Myocyte (in vitro differentiated cells): ENCODE measurements at places on chromosomes 1 and 21. TPM values are rescaled to one million over a fixed set of nuclear protein-coding genes. Genes with fewer than 3 reads are reported as not detected.
A peak's percentile ranks its signal among the peaks of the same experiment; 100 is the strongest.

AVPR1B gene
- total RNA-seq: not detected in 2 replicates

TRNAU1AP gene
- 16.8 and 23.0 TPM in 2 replicates for total RNA-seq

KRTAP20-4 gene
- not detected in 2 replicates for total RNA-seq

SLC45A3 gene
- total RNA-seq: 12.1 and 12.7 TPM in 2 replicates

RGSL1 gene
- total RNA-seq: not detected in 2 replicates

LCE3E gene
- total RNA-seq: not detected in 2 replicates

KHDRBS1 gene
- total RNA-seq: 44.3 and 45.2 TPM in 2 replicates

DNA sequence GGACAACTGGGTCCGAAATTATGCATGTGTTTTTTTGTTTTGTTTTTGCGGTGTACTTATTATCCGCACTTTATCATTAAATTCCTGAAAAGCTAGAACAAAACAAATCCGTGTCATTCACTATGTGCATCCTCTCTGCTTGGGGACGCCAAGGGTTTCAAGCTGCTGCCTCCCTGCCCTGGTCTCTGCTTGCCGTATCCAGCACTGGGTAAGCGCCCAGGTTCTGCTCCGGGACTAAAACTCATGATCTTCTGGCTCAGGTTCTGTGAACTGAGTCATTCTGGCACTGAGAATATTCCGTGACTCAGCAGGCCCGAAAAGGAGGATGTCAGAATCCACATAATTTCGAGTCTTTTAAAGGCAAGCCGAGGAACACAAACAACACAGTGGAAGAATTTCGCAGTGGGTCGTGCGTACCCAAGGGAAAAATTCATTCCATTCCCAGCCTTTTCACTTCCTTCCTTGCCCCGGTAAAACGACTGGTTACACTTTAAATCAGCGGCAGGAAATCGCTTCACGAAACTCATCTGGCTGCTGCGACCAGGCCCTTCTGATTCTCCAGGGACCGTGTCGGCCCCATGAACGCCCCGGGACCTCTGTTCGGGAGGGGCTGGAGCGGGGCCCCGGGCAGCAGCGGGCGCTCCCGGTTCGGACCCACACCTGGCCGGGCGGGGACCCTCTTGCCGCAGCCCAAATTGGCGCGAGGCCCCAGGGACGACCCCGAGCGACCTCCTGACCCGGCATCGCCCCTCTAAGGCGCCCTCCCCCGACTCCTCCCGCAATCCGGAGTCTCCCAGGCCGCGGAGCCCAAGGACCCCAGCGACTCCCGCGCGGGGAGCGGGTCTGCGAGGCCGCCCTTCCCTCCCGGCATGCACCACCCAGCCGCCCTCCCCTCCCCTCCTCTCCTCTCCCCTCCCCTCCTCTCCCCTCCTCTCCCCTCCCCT is 746 bp upstream of the LAMC1 start:
- DNase-seq: peak; percentile 96

DNA sequence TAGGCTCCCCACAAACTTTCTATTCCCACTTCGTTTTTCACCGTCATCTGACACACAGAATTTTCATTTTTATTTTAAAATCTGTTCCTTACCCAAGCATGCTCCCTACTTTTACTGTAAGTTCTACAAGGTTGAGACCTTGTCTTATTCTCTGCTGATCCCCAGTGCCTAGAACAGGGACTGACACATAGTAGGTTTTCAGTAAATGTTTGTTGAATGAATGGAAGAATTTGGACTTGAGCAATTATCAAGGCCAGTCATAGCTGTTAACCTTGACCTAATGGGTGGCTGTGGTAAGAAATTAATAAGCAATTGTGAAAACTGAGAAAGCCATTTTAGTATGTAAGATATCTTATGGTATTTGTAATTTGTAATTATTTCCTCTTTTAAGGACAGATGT is 71.1 kb downstream of the LAMC1 start:
- DNase-seq: no peak

- no peak for DNase-seq
Measured at GRCh38 chr1:149942207-149942606, 5.5 kb upstream of the MTMR11 start.

- no peak for DNase-seq
Measured at GRCh38 chr1:198534548-198535418, 5.7 kb downstream of the ATP6V1G3 start.

GRCh38 chr1:175158170-175158591 is 34.4 kb downstream of the KIAA0040 start:
- DNase-seq: no peak

DNA sequence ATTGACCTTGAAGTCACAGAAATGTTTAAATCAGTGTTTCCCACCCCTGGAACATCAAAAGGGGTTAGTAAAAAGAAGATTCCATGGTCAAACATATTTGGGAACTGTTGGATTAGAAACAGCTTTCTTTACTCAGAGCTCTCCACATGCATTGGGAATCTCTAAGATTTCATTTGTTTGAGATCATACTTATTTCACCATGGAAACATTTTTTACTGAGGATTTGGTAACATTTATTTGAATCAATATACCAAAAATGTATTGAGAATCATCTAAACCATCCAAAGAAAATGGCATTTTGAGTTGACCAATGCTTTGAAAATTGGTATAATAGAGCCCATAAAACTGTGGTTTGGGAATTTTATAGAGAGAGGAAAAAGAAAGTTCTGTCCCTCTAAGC is 25.3 kb downstream of the NGF start:
- DNase-seq: no peak

DNA sequence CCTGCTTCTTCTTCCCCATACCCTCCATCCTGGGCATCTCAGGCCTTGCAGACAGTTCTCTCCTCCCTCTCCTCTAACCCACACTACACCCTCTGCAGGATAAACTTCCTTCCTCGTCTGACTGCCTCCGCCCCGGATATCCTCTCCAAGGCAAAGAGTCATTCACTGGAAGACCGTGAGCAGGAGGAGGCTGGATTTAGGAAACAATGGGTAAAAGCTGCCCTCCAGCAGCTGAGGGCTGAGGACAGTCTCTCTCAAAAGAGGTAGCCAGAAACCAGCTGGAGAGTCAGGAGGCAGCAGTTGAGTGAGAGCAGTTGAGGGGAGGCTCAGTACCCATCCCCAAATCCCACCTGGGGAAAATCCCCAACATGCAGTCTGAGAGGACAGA is 1.4 kb downstream of the CSRP1 start:
- peak; percentile 47 for DNase-seq

DNA sequence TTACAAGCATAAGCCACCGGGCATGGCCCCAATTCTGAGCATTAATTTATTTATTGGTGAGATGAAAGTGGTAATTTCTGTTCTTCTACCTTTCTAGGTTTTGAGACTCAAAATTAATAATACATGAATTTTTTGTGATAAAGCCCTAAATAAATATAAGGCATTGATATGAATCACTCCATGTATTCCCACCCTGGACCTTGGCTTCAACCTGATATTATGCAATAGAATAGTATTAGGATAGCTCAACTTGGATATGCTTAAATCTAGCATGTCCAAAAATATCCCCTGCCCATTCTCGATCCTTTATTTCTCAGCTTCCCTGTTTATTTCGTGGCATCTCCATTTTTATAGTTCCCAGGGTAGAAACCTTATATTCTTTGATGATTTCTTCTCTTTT is 2.5 kb downstream of the AGL start:
- no peak for DNase-seq

DNA sequence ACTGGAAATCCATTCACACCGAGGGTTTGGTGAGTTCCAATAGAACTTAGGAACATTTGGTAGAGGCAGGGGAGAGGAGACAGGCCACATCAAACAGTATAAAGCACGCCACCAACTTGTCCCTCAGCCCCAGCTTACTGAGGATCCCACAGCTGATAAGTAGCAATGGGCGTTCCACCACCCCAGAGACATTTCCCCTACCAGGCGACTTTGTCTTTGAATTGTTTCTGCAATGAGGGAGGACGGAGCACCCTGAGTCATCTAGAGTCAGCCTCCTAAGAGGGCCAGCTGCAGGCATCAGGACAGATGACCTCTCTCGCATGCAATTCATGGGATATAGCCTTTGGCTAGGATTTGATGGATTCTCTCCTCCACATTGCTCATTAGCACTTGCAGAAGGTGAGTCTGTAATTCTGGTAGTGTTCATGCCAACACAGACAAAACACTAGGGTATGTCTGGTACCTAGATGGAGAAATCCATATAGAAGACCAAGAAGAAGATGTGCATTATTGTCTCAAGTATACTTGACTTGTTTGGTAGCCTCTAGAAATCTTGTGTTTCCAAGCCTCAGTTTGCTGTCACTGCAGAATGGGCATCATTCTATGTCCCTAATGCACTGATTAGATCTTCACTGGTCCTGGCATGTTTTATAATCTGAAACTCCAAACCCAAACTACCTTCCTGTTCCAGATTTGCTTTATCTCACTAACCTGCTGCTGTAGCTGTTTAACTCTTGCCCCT is 69.0 kb downstream of the RRAGC start:
- DNase-seq: no peak

DNA sequence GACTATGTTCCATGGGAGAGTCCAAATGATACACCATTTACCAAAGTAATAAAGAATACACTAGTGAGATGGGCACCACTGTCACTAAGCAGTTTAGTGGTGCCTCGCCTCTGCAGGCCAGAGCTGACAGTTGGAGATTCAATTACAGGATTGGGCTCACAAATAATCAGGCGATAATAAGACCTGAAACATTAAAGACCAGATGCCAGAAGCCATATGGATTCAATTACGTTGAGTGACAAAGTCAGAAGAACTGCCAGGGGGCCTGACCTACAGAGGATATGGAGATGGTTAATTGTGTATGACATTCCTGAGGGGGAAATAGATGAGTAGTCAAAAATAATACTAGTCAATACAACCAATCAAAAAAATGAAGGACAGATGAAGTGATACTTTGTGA is 65.2 kb upstream of the ST6GALNAC5 start:
- DNase-seq: no peak

DNA sequence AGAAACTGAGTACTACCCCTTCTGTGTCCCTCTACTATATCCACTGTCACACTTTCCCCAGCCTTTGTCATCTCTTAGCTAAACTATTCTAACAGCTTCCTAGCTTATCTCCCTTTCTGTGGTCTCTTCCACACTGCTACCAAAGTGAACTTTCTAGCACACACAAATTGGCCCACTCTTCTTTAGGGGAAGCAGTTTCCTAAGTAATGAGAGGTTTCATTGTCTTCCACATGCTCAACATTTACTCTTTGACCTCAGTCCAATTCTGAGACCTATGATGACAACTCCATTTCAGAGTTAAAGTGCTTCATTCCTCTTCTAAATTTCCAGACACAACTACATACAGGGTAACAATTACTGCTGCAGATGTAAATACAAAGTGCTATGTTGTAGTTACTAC is 32.9 kb downstream of the SCYL3 start:
- no peak for DNase-seq

GRCh38 chr1:58780411-58780810 is 3.4 kb downstream of the JUN start:
- DNase-seq: no peak

DNA sequence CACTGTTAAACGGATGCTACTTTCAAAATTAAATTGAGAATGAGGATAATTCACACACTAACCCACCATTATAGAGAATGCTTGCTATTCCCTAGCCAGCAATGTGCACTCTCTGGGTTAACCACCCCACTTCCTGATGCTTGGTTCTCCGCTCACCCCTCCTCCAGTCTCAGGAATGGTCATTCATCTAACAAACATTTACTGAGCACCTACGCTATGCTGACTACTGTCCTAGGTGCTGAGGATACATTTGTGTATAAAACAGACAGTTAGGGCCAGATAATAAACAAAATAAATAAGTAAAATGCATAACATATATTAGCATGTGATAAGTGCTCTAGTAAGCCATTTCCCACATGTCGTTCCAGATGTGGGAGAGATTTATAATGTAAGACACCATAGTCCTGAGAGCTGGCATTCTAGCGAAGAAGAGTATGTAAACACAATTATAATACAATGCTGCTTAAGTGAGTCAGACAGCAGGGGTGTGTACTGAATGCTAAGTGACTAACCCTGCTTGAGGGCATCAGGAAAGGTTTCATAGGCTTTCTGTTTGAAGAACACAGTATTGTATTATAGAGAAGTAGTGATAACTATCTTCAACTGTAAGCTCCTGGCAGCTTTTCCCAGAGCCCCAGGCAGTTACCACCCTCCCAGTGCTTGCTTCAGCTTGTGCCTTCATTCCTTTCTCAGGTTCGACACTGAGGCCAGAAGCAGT is 126.7 kb upstream of the CACHD1 start:
- no peak for DNase-seq

DNA sequence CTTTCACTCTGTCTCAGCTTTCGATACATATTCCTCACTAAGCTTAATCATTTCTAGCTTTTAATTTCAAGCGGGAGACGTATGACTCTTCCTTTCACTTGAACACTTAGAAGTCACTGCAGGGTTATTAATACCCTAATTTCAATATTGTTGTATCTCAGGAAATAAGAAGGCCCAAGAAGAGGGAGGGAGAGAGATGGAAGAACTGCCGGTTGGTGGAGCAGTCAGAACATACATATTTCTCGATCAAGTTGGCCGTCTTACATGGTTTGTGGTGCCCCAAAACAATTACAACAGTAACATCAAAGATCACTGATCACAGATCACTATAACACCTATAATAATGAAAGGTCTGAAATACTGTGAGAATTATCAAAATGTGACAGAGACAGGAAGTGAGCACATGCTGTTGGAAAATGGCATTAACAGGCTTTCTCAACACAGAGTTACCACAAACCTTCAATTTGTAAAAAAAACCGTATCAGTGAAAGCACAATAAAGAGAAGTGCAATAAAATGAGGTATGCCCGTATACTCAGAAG is 145.4 kb upstream of the HP1BP3 start:
- no peak for DNase-seq

DNA sequence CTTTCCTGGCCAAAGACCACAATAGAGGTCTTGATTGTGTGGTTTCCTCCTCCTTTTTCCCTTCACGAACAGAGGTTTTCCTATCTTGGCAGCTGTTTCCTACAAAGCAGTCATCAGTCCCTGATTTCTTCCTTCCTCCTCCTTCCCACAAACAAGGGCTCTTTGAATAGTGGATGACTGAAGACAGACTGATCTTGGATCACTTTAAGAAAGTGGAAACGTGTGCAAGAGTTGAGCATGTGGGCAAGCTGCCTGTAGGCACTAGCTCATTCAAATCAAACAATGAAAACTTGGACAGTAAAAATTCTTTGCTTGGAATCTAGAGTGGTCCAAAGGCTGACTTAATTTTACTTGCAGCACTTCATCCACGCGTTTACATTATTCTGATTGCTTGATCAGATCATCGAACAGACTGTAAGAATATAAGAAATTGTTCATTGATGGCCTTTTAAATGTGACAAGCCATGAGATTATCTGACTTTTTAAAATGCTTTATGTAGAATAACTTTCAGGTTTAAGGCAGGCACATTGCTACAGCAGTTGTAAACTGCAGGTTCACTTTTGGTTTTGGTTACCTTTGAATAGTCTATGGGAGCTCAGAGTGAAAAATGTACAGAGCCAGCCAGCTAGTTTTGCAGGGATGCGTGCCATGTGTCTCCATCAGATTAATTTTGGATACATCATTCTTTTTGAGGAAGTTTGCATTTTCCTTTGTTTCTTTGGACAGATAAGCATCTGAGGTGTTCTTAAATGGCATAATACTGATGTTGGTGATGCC is 34.4 kb downstream of the ADGRL2 start:
- DNase-seq: peak; percentile 7

DNA sequence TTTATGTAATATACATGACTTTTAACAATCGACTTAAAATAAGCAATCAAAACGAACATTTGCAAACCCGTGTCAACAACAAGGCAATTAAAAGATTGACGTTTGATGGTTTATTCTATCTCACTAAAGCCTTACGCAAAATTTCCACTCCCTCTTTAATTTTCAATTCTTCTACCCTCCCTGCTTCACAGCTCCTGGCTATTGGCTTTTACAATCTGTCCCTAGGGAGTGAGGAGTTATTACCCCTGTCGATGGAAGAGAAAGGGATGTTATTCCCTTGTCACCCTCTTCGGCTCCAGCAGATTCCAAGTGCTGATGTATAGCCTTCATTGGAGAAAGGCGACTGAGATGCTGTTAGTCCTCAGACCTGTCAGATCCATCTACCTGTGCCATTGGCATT is 161.3 kb downstream of the ZNF281 start:
- DNase-seq: no peak
